ENCODE measurements at places on chromosomes 3 and 15.
A peak's percentile ranks its signal among the peaks of the same experiment; 100 is the strongest.

- no peak for DNase-seq
Observed at GRCh38 chr3:39271363-39271914, 8.4 kb downstream of the CX3CR1 start.

GRCh38 chr3:17258823-17259436 lies 374.2 kb downstream of the PLCL2 start:
- DNase-seq = no peak

- DNase-seq = no peak
Observed at GRCh38 chr15:91576096-91576495, 277.4 kb upstream of the SLCO3A1 start.

DNA sequence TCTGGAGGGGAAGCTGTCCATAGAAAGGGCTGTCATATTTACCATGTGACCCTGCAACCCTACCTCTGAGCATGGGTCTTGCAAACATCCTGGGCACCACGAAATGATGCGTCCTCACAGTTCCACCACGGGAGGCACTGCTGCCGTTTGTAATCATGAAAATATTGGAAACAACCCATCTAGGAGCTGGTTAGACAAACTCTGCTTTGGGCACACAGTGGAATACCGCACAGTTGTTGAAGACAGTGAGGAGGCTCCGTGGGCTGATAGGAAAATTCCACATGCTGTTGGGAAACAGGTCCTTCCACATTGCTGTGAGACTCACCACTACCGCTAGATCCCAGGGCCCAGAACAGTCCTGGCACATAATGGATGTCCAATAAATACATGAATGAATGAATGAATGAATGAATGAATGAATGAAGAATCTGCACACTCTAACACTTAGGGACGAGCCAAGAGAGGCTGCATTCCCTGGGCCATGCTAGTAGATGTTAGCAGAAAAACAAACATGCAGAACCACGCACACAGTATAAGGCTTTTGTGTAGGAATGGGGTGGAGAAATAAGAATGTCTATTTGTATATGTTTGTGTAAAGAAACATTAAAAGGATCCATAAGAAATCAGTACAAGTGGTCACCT lies 40.6 kb downstream of the TPRA1 start:
- no peak for DNase-seq

GRCh38 chr3:62584636-62585035 lies 211.3 kb upstream of the FEZF2 start:
- DNase-seq = no peak

- no peak for DNase-seq
Observed at GRCh38 chr15:77104155-77104554, 33.2 kb upstream of the TSPAN3 start.

DNA sequence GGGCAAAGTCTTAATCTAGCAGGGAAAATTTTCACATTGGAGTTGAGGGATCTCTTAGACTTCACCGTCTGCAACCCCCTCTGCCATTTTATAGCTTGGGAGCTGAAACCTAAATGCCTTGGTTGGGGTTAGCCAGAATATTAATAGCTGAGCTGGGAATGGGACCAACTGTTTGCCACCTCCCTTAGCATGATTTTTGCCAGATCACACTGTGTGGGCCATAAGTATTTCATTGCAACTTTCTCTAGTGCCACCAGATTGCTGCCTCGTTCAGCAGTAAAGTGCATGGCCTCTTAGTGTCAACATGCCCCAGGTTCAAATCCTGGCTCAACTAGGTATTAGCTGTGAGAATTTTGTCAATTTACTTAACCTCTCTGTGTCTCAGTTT lies 55.9 kb upstream of the ABHD17C start:
- DNase-seq = no peak

DNA sequence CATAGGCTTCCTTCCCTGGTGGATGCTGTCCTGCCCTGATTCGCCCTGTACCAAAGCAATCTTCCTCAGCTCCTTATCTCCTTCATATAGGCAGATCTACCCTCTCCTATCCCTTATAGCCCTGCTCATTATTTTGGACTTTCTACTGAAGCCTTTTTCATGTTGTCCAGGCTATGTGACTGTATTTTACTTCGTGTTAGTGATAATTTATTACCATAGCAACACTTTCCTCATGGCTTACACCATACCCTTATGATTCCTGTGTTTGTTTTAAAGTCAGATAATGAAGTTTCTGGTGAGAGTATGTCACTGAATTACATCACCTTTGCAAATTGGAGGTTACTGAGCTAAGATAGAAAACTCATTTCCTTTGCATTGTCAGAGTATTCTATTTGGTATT lies 352.6 kb downstream of the NLGN1 start:
- DNase-seq = no peak

DNA sequence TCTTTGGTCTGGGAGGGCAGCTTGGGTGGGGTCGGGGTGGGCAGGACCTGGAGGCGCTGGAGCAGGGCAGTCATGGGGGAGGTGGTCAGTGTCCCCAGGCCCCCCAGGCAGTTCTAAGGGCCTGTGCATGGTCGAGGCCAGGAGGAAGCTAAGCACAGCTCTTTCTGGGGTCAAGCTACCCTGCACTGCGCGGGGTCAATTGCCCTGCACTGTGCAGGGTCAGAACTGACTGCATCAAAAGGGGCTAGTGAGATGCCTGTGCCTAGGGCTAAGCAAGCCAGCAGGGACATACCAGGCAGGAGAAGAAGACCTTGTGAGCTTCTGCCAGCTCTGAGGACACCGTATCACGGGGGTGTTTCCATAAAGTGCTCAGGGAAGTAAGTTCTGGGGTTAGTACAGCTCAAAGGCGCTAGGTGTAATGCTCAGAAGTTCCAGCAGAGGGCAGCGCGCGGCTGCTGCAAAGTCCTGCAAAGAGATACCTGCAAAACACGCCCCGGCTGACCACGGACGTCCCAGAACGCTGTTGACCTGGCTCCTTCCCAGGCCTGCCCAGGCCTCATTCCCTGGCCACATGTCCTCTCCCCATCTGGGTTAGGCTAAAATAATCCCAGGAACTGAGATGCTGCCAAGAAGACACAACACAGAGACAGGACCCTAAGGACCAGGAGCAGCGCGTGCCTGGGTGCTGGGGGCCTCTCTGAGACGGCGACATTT lies 18.8 kb upstream of the IQSEC1 start:
- peak; percentile 67 for DNase-seq

- no peak for DNase-seq
Observed at GRCh38 chr3:42762046-42762724, 10.9 kb downstream of the CCDC13 start.

GRCh38 chr3:99648516-99648915 lies 10.1 kb downstream of the COL8A1 start:
- DNase-seq = no peak

DNA sequence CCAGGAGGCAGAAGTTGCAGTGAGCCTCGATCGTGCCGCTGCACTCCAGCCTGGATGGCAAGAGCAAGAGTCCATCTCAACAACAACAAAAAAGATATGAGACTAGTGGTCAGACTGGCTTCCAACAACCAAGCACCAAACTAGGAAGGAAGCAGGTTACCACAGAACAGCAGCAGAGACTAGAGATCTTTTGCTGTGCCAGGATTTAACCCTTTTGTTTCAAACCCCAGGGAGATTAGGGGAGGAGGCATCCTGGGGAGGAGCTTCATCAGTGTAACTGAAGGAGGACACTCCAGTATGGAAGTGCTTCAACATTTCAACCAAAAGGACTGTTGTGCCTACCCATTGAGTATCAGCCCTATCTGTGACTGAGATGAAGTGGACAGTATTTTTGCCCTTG lies 240.3 kb downstream of the ZIC1 start:
- no peak for DNase-seq

DNA sequence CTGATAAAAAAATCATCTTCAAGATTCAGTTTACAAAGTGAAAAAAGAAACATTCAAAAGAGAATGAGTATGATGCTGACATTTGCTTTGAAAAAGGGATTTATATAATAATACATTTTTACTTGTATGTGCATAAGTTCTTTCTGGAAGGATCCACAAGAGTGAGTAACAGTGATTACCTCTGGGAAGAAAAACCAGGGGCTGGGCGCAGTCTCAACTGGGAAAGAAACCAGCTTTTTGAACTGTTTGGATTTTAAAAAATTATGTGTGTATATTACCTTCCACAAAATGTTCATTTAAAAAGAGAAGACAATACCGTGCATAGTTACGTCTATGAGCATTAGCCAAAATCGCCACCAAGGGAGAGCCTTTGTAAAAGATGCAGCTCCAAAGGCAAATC lies 1.3 kb downstream of the CLEC3B start:
- no peak for DNase-seq

DNA sequence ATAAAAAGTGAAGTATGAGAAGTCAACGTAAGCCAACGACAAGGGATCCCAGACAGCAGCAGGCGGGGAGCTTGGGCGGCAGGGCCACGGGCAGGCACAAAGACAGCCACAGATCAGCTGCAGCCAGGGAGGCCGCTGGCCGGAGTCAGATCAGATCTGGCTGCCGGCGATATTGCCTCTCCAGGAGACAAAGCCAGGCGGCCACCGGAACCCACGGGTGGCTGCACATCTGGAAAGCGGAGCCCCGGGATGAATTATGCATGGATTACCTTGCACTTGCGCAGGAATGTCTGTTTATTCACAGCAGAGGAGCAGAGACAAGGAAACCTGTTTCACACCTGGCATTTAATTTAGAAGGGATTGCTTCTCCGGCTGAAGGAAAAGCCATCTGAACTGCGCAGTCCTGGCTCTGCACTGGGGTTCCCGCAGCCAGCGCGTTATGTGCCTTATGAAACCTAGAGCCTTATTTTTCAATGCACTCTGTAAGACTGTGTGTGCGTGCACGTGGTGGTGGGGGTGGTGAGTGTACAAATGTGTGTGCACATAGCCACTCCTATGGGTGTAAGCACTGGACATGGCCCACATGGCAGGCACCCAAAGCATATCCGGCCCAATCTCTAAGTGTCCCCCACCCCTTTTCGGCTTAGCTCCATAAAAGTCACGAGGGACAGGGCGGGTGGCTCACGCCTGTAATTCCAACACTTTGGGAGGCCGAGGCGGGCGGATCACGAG lies 427.8 kb upstream of the MCTP2 start:
- no peak for DNase-seq

- DNase-seq = no peak
Observed at GRCh38 chr3:42179110-42179725, 86.8 kb downstream of the CCK start.

DNA sequence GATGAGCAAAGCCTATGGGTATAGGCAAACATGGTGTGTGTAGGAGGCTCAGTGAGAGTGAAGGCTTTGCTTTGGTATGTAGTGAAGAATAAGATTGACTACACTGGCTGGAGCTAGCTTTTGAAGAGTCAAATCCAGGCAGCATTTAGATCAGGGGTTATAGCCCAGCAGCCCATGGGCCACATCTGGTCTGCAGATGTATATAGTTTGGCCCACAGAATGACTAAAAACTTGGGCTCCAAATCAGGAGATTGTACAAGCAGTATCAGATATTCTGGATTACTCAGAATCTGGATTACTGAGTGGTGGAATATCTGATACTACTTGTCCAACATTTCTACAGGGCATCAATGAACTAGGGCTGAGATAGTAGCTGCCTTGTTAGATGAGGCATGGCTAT lies 92.9 kb upstream of the FGF7 start:
- no peak for DNase-seq

GRCh38 chr3:114899186-114899931 lies 247.7 kb downstream of the ZBTB20 start:
- DNase-seq = no peak

DNA sequence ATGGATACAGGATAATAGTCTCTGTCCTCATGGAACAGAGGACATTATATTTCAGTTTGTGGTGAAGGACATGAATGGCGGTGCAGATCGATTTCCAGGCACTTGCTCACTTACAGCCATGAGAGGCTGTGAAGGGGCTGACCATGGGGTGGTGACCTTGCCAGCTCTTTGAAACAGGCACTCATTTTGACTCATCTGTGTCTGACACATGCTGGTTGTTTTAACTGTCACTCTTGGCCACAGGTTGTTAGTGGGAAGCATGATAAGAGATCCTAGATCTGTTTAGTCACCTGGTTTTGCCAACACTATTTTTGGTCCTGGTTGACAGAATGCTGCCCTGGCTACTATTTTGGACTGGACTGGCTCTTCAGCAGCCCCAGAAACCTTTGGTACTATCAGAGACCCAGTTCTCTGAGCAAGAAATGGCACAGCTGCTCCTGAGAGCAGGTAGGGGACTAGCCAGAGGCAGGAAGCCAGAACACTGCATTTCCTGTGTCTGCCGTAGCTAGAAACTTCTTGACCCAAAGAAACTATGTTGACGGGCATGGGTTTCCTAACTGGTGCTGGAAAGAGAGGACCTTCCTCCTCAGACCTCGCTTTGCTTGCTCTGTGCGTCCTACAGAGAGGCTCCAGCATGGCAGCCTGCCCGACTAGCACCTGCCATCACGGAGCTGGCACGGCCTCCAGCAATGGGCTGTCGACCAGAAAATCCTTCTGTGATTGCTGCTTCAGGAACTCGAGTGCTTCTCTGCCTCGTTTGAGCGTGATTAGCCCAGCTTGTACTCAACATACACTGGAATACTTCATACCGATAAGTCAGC lies 6.3 kb downstream of the PXYLP1 start:
- DNase-seq = no peak

GRCh38 chr3:98223907-98224672 lies 40.0 kb upstream of the OR5H6 start:
- DNase-seq = no peak

- DNase-seq = no peak
Observed at GRCh38 chr15:77907824-77908751, 169.4 kb downstream of the TBC1D2B start.

DNA sequence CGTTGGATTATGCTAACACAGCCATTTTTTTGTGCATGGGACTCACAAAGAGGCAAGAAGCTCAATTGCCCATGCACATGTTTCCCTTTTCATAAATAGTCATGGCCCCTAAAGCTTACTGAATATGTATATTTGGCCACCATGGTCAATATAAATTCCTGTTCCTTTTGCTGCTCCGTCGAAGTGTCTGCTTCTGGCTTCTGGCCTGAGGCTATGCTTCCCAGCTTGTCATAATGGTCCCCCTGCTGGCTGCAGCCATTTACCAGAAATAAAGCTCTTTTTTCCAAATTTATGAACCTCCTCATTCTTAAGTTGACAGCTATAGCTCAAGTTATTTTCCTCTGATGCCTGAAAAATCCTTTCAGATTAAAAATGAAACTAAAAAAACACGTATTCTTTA lies 602.1 kb downstream of the VGLL3 start:
- no peak for DNase-seq

- no peak for DNase-seq
Observed at GRCh38 chr3:81245043-81245442, 516.4 kb downstream of the GBE1 start.

- no peak for DNase-seq
Observed at GRCh38 chr15:24067733-24068501, 380.8 kb upstream of the NDN start.

DNA sequence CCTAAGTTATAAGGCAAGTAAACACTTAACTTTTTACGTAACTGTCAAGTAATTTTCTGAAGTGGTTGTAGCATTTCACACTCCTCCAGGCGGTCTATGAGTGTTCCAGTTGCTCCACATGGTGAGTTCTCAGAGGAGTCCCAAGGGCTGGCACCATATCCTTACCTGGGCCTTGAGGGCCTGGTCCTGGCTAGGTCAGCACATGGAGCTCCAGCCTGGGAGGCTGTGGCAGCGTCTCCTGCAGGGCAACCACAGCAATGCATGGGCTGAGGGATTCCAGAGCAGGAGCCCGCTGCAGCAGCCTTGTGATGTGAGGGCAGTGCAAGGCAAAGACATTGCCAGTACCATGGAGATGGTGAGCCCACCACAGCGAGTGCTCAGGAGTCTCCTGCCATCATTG lies 32.2 kb upstream of the LYZL4 start:
- DNase-seq = no peak

- no peak for DNase-seq
Observed at GRCh38 chr15:52667597-52667996, 11.6 kb downstream of the ATOSA start.
